ENCODE measurements at places on chromosomes 5 and 9.

DNA sequence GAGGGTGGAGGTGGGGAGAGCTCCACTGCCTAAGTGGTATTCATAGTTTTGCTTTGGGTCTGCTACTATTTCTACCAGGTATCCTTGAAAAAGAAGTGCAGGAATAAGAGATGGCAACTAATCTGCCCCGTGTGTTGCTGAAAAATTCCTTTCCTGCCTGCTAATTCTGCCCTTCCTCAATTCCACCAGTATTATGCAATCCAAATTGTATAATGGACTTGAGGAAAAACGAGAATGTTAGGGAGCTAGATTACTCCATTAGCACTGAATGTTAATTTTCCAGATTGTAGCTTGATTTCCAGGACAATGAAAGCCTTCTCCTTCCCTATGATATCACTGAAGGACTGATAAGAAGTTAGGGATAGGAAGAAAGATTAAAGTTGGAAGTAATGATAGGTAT lies 16.9 kb downstream of the ADAM19 start:
- no peak for DNase-seq

DNA sequence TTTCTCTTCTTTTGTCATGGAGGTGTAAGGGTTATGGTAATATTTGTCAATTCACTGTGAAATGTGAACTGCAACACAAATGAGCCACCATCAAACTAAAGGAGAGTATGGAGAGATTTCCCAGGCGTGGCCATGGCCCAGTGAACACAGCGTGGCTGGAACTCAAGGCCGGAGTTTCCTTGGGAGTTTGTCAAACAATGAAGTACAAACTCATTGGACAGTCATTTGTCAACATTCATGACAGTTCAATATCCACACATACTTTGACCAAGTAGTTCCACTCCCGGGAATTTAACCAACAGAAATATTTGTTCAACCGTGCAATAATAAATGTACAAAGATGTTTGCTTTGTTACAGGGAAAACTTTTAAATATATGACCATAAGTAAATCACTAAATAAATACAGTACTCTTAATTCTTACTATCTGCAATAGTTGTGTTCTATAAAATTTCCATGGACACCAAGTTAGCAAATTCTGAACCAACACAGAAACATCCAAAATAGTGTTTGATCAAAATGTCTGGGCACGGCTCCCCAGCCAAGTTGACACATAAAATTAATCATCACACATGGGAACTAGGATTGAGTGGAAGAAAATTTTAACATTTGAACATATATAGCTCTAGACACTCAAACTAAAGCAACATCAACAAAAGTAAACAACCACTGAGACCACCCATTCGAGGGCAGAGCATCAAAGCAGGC lies 87.1 kb downstream of the DIRAS2 start:
- DNase-seq: no peak

DNA sequence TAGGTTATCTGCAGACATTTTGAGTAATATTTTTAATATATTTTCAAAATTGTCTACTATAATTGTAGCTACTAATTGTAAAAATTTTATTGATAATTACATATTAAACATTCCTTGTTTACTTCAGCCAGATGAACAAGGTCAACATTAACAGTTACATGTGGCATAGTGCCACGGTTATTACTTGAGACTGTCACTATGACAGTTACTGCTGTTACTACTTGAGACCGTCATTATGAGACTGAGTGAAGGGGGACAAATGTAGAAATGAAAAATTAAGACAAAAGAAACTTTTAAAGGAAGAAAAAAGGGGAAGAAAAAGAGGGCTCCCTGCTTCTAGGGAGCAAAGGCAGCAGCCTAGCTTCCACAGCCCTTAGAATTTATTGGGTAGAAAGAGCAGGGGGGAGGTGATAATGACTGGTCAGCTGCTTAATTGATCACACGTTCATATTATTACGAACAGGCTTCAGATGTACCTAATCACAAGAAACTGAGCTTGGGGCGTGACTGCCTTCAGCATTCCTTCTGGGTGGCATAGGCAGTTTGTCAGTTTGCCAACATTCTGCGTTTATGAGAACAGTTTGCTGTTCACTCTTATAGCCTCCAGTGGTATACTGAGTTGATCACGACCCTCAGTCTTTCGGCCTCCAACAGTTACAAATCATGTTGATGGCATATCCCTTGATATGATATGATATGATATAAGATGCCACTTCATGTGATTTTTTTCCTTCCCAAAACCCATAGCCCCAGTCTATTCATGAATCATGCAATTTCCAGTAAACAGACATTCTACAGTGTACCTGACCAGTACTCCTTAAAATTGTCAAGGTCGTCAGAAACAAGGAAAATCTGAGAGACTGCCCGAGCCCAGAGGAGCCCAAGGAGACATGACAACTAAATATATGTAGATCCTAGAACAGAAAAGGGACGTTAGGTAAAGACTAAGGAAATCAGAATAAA lies 13.1 kb downstream of the MARCHF6 start:
- DNase-seq: no peak

- no peak for DNase-seq
Observed at GRCh38 chr9:131098391-131099101, 2.2 kb downstream of the AIF1L start.

DNA sequence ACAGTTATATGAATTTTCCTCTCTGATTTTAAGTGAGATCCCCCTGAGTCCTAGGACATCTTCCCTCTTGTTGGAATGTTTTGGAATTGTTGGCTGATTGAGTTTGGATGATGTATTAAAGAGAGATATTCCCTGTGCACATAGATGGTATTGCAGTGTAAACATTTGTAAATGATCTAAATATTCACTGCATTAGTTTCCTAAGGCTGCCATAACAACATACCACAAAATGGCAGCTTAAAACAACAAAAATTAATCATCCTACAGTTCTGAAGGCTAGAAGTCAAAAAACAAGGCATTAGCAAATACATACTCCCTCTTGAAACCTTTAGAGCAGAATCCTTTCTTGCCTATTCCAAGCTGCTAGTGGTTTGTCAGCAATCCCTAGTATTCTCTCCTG lies 38.0 kb upstream of the MROH2B start:
- DNase-seq: no peak

DNA sequence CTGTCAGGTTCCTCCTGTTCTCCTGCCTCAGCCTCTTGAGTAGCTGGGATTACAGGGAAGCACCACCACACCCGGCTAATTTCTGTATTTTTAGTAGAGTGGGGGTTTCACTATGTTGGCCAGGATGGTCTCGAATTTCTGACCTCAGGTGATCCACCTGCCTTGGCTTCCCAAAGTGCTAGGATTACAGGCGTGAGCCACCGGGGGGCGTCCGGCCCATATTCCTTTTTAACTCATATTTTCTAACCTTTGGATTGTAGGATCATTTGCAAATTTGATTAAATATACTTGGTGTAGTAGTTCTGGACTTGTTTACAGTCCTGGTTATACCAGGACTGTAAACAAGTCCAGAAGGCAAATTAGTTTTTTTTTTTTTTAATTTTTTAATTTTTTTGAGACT lies 4.3 kb downstream of the TCERG1 start:
- DNase-seq: no peak

- no peak for DNase-seq
Observed at GRCh38 chr5:157679801-157680200, 8.5 kb downstream of the C5orf52 start.

GRCh38 chr5:2023196-2023595 lies 140.5 kb upstream of the IRX4 start:
- no peak for DNase-seq

- DNase-seq: peak; percentile 10
Observed at GRCh38 chr9:104386425-104387069, 117.5 kb upstream of the OR13F1 start.

DNA sequence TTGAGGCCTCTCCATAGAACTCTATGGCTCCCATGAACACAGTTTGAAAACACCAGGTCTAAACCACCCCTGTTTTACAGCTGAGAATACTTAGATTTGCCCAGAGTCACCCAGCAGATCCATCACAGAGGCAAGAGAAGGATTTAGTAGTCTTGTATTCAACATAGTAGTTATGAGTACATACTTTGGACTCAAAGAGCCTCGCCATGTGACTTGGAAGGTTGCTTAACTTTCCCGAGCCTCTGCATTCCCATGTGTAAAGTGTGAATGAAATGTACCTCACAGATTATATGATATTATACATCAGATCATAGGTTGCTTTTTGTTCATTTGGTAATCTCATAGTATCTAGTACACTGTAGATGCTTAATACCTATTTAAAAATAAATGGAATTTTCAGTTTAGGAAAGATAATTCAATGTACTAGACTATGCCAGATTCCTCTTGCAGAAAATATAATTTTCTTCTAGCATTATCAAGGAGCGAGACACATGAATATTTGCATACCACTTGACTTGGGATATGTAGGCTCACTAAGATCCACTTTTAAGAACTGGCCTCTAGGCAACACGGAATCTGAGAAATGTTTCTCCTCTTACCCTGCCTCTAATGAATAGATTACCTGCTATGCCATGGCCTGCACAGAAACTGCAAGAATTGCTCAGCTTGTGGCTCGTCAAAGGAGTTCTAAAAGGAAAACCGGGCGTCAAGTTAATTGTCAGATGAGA lies 18.6 kb downstream of the TDRD7 start:
- DNase-seq: no peak

DNA sequence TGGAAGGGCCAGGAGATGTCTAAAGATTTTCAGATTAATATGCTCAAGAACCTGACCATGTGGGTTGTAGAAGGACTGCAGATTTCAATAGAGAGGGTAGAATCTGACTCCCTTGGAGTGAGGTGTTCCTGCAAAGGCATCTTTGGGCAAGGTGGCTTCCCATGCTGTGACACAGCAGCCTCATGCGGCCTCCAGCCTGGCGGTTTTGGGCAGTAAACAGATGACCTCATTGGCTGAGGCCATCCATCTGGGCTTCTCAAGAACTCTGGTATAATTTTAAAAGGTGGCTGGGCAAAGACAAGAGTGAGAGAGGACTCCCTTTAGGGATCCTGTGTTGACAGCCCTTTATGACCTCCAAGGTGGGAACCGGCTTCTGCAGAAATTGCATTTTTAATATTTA lies 90.3 kb upstream of the ERCC6L2 start:
- no peak for DNase-seq

- no peak for DNase-seq
Observed at GRCh38 chr5:146009020-146009419, 72.6 kb downstream of the SH3RF2 start.

- no peak for DNase-seq
Observed at GRCh38 chr5:151890299-151890698, 34.4 kb downstream of the GLRA1 start.

- DNase-seq: peak; percentile 20
Observed at GRCh38 chr5:113378959-113379541, 55.7 kb downstream of the TSSK1B start.

- peak; percentile 4 for DNase-seq
Observed at GRCh38 chr9:82934949-82935348, 128.0 kb downstream of the RASEF start.

DNA sequence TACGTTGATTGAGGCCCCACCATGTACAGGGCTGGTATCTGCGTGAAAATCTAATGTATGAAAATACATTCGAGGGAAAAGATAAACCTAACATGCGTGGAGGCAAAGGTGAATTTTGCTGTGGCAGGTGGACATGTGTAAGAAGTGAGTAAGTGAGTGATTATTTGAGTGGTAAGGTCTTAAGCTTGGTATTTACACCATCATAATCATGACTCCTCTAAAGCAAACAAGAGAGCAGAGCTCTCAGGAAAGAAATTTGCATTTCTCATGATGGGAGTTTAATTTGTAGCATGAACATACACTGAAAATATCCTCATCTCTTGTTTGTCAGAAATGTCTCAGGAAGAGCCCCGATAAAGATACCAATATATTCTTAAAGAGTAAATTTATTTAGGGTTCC lies 260.6 kb downstream of the PSAT1 start:
- no peak for DNase-seq

DNA sequence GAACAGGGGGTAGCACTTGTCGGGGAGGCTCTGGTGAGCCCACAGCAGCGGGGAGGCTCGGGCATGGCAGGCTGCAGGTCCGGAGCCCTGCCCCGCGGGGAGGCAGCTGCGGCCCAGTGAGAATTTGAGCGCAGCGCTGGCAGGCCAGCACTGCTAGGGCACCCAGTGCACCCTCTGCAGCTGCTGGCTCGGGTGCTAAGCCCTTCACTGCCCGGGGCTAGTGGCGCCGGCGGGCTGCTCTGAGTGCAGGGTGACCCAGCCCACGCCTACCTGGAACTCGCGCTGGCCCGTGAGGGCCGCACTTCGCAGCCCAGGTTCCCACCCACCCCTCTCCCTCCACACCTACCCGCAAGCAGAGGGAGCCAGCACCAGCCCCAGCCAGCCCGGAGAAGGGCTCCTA lies 151.0 kb downstream of the NXNL2 start:
- no peak for DNase-seq
